ENCODE measurements at places on chromosomes 4 and X.
A peak's percentile ranks its signal among the peaks of the same experiment; 100 is the strongest.

DNA sequence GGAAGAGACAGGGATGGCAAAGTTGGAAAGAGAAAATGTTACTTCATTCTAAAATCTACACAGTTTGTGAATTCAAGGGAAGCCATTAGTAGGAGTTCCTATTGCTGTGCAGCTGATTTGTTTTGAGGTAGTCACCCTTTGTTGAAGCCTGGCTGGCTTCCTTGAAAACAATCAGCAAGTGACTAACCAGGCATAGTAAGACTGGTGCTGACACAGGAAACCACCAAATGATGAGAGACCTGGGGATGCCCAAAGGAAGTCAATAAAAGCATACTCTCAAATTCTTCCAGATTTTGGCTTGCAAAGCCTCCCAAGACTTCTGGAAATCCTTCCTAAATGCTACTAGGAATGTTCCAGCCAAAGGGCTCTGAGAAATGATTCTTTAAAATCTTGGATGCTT is 23.9 kb upstream of the PRDM8 start:
- no peak for DNase-seq

DNA sequence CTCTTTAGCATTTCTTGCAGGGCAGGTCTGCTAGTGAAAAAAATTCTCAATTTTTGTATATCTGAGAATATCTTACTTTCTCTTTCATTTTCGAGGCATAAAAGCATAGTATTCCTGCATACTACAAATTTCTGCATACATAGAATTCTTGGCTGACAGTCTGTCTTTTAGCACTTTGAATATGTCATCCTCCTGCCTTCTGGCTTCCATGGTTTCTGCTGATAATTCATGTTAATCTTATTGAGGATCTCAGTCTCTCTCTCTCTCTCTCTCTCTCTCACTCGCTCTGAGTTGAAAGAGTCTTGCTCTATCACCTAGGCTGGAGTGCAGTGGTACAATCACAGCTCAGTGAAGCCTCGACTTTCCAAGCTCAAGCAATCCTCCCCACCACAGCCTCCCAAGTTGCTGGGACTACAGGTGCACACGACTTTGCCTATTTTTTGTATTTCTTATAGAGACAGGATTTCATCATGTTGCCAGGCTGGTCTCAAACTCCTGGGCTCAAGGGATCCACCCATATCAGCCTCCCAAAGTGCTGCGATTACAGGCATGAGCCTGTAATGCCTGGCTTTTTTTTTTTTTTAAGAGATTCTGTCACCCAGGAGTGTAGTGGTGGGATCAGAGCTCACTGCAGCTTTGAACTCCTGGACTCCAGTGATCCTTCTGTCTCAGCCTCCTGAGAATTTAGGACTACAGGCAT is 161.3 kb downstream of the FNIP2 start:
- peak; percentile 51 for DNase-seq

GRCh38 chr4:62898115-62898514 is 1511.1 kb downstream of the TECRL start:
- DNase-seq, result no peak

GRCh38 chr4:94523617-94524016 is 71.9 kb downstream of the PDLIM5 start:
- no peak for DNase-seq

DNA sequence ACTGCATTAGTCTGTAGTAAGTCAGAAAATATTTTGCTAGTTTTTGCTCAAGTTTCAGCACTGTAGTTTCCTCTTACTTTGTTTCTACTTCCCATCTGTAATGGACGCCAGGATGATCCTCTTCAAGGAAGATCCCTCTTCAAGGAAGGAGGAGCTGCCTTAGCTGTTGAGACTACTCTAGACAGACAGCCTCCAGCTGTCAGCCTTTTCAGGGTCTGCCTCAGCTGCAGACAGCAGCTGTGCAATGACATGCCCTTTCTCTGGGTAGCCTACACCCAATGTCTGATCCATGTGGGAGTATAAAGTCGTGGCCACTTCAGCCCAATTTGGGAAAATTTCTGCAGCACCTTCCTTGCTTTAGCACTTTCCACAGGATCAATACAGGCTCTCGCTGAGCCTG is 281.0 kb upstream of the MAOA start:
- no peak for DNase-seq

GRCh38 chr4:47442980-47443379 is 20.5 kb downstream of the COMMD8 start:
- DNase-seq, result no peak

- no peak for DNase-seq
Observed at GRCh38 chrX:24019448-24019847, 7.5 kb downstream of the KLHL15 start.

DNA sequence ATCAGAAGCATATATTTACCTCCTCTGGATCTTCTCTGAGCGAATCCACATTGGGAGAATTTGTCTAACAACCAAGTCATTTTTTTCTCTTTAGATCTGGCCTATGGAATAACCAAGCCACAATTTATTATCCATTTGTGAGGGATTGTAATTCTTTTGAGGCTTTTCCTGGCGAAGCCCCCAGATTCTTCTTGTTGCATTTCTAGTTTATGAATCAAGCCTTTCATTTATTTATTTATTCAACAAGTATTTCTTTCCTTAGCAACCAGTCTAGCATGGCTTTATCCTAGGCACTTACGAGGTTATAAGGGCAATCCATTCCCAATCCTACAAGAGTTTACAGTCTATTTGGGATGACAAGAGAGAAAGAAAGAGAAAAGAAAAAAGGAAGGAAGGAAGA is 18.4 kb upstream of the FNIP2 start:
- no peak for DNase-seq

Measured in hematopoietic multipotent progenitor cell treated with erythropoietin and hydrocortisone succinate and interleukin-3 and kit ligand, for 8 days (in vitro differentiated cells).